ENCODE measurements at places on chromosomes 11 and 22.

GRCh38 chr11:116384876-116385275 lies 387.9 kb downstream of the BUD13 start:
- no peak for DNase-seq

DNA sequence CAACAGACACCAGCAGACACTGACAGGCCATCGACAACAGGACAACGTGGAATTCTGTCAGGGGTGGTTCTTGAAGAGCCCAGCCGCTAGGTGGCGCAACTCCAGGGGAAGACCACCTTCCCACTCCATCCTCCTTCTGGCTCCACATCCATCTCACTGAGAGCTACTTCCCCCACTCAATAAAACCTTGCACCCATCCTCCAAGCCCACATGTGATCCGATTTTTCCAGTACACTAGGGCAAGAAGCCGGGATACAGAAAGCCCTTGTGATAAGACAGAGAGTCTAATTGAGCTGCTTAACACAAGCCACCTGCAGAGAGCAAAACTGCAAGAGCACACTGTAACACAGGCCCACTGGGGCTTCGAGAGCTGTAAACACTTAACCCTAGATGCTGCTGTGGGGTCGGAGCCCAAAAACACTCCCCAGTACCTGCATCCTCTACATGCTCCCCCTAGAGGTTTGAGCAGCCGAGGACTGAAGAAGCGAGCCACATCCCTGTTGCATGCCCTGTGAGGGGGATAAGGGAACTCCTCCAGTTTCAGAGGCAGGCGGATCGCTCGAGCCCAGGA lies 11.5 kb upstream of the RAB39A start:
- DNase-seq: no peak

- no peak for DNase-seq
Measured at GRCh38 chr22:23621082-23621780, 10.9 kb downstream of the DRICH1 start.

DNA sequence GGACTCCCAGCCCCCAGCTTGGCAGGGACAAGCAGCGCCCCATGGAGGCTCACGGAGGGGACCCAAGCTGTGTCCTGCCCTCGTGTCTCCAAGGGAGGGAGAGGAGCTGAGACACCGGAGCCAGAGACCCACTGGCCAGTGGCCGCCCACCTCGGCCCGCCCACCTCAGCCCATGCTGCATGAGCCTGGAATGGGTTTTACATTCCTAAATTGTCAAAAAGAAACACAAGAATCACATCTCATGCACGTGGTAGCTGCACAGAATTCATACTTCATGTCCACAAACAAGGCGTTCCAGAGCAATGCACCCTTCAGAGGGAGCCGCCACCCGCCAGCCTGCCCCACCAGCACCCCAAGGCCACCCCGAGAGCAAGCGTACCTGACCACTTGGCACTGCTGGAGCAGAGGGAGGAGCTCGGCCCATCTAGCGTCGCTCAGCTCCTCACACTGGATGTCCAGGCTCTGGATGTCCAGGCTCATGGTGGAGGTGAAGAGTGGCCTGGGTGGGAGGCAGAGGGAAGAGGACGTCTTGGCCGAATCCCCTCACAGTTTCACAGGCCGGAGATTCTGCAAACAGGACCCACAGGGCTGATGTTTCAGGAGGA lies 5.3 kb downstream of the RNH1 start:
- DNase-seq: no peak

DNA sequence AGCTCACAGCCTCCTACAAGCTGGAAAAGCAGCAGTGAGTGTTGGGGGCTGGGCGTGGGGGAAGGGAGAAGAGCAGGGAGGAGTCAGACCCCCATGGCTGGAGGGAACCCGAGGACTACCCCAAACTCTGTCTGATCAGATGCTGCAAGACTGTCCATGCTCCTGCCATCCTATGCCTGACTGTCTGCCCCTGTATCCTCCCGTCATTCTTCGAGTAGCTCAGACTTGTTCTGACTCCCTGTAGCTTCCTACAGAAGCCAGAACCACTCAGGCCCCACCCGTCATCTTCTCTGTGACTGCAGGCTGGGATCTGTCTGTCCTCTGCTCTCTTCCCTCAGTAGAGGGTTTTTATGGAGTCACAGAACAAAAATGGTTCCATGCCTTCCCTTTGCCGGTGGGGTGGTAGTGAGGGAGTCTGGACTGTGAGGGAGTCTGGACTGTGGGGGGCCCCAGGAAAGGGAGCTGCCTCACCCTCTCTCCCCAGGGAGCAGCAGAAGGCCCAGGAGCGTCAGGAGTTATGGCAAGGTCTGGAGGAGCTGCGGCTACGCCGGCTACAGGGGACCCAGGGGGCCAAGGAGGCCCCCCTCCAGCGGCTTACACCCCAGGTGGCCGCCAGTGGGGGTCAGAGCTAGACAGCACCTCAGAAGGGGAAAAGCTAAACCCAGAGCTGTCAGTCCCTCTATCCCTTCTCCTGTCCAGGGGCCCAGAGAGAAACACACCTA lies 2.3 kb downstream of the GPHA2 start:
- DNase-seq: no peak

DNA sequence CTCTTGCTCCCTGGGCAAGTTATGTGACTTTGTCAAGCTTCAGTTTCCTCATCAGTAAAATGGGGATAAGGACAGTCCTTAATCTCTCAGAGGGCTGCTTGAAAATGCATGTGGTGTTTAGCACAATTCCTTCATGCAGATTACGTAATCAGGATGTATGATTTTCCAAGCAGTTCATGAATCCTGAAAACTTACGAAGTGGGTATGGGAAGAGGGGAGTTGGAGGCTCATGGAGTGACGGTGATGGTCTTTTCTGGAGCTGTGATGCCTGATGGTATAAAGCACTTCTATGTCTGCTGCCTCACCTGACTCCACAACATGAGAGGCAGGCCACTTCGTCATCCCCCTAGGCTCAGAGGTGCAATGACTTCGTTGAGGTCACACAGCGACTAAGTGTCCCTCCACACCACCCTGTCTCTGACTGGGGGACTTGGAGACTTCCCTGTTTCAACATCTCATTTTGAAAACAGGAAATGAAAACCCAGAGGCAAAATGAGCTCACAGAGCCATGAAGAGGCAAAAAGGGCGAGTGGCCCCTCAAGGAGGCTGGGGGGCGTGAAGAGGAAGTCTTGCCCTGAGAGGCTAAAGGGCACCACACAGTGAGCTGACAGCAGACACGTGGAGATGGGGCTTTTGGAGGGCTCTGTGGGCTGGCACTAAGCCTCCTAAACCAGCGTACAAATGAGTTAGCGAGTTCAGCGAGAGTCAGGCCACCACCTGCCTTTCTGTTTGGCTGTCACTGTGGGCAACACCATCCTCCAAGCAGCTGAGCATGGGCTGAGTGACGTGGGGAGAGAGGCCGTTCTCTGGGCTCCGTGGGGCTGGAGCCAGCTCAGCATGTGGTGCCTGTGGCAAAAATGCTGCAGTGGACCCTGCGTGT lies 10.1 kb downstream of the MCM5 start:
- DNase-seq: no peak

- no peak for DNase-seq
Measured at GRCh38 chr11:113338730-113339129, 24.3 kb downstream of the TTC12 start.

DNA sequence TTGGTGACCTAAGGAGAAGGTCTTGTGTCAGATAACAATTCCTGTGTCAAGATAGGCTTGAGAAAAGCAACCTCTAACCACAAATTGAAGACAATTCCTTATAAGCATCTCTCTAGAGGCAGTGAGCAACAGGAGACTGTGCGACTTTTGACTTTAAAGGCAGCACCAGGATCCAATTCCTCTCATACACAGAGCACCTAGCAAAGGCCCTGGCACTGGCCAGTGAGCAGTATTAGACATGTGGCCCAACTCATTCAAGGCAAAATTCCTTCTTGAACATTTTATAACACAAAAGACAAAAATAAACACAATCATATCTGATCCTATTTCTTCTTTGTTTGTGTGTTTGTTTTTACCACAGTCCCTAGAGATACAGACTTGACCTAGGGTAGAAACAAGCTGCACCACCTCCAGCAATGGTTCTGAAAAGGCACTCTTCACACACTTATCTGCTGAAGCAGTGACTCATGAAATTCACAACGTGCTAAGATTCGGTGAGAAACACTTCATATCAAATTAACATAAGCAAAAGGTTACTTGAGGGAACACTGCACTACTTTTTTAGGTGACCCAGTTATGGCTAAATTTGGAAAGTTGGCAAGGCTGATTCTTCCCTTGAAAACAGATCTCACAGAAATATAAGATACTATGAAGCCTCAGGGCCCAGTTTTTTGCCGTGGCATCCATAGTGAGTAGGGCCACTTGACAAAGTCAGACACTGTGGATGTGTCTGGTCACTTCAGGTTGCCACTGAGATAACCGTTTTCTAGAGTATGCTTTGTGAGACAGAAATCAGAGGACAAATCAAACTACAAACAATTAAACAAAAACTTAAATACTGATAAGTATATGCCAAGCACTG lies 1018.9 kb downstream of the DLG2 start:
- no peak for DNase-seq

DNA sequence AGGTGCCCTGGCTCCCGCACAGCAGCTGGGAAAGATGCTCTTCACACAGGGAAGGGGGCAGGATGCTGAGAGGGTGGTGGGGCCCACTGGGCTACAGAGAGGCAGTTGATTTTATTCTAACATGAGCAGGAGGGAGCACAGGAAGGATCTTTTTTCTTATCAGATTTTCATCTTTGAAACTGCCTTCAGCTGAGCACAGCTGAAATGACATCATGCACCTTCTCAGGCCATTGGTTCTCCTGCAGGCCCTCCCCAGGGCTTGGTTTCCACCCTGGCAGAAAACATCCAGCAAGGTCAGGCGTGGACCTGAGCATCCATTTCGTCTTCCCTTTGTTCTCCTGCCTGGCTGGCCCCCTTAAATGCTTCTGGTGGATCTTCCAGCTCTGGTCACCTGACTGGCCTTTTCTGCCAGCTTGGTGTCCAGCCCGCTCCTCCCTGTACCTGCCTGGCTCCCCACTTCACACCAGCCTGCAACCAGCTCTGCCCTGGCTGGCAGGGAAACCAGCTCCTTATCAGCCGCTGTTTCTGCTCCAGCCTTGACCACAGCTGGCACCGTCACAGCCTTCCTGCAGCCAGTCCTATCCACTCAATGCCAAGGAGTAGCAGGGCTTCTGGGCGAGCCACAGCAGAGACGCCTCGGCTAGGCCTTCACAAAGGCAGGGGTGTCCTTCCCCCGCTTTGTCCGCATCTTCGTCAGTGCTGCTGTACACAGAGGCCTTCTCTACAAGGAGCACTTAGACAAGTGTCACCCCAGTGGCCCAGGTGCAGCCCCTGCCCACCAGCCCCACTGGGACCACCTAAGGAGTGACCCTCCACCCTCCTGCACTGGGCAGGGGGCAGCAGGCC lies 36.5 kb downstream of the TOM1 start:
- no peak for DNase-seq

DNA sequence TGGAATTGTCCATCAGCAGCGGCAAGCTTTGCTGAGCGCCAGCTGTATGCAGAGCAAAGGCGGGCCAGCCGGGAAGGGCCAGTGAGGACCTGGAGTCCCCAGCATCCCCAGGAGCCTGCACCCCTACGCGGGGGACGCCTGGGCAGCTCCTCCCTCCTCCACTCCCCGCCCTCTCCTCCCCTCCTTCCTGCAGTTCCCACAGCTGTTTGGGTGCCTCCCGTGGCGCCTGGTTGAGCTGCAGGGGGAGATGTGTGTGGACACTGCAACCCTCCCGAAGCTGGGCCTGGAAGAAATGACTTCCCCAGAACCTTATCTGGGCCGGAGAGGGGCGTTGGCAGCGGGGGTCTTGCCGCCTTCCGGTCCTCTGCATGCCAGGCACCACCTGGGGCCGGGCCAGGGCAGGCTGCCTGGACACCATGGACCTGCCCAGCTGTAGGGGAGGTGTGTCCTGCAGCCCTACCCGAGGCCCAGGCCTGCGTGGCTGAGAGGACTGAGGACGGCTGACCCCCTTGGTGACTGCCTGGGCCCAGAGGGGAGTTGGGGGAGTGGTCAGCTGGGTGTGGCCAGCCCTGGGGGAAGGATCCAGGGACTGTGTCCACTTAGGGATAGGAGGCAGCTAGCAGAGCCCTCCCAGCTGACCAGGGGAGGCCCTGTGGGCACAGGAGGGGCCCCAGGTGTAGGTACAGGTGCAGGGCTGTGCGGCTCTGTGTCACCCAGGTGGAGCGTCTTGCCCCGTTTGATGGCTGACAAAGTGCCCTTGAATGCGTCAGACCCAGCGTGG lies 16.8 kb upstream of the MUC6 start:
- DNase-seq: no peak

DNA sequence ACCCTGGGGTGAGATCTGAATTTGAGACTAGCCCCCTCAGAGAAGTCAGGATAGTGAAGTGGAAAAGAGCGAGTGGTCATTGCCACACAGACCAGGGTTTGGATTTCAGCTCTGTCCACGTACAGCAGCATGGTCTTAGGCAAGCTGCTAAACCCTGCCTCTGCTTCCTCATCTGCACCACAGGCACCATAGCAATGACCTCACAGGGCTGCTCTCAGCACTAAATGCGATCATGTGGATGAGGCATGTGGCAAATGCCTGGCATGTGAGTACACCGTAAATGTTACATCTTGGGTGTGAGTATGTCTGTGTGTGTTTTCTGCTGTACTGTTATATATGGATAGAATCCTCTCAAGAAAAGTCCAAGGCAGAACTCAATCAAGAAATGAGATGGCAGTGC lies 15.8 kb downstream of the NAV2 start:
- DNase-seq: peak; percentile 73

- no peak for DNase-seq
Measured at GRCh38 chr11:8839306-8839956, 71.6 kb upstream of the AKIP1 start.

DNA sequence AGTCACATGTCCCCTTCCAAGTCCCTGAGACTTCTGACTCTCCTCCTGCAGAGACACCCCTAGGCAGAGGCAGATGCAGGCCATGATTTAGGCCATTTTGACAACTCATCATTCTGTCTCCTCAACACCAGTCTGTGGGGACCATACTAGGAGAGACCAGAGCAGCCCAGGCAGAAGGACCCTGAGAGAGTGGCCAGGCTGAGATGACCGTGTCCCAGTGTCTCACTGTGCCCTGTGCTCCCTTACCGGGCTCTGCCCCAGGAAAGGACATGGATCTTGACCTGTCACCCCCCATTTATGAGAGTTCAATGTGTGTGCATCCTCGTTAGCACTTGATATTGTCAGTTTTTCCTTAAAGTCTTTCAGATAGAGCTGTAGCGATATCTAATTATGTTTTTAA lies 52.4 kb upstream of the IGLL5 start:
- DNase-seq: no peak

- no peak for DNase-seq
Measured at GRCh38 chr11:88695689-88696414, 358.3 kb upstream of the CTSC start.

- peak; percentile 50 for DNase-seq
Measured at GRCh38 chr11:67379061-67380058, 6.0 kb upstream of the CLCF1 start.

All from fibroblast of gingiva (primary cell).